ENCODE measurements at places on chromosomes 11 and 22.

- no peak for DNase-seq
Measured at GRCh38 chr11:35167426-35167954, 28.5 kb downstream of the CD44 start.

GRCh38 chr11:13595166-13595565, 73.3 kb upstream of the FAR1 start:
- DNase-seq = no peak

DNA sequence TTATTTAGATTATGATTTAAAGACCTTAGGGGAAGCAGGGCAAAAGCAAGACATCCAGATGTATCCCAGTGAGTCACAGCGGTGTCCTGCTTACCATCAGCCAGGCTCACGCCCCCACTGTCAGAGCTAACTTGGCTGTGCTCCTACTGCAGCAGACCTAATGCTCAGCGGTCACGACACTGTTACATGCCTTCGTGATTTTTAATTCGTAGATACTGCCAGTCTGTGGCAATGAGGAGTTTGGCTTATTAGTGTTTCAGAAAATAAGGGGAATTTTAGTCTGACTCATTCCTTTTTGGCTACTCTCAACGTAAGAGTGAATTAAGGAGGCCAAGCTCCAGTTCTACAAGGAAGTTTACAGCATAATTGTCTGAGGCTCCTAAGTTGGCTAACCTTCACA, 22.7 kb downstream of the EFCAB6 start:
- peak; percentile 26 for DNase-seq

- DNase-seq = no peak
Measured at GRCh38 chr11:47004595-47005033, 68.1 kb downstream of the CSTPP1 start.

DNA sequence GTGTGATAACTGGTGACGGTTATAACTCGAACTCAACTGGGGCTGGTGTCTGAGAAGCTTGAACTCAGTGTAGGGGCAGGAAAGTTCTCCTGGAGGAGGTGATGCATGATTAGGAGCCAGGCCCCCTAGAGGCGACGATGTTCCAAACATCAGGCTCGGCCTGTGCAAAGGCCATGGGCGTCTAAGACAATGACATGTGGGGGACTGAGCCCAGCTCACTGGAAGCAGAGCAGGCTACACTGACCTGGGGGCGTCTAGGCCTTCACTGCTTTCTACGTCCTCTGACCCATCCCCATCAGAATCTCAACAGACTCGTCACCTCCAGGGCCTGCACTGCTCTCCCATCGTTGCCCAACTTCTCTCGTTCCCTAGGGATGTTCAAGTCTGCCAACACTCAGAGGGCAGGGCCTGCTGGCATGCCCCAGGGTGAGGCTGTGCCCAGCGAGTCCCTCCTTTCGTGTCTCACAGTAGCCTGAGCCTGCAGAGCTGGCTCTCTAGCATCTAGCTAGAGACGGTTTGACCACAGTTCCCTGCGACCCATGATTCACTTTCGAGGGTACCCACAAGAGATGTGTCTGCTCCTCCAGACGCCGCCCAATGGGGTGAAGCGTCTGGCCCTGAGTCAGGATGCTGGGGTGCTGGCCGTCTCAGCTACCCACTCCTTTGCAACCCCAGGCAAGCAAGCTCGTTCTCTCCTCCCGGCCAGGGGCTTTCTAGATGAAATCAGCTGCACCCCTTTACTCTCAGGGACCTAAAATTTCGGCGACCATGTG, 1.1 kb upstream of the ATG16L2 start:
- DNase-seq = peak; percentile 86

Data from GM12865 (cell line).